Adrenal gland (tissue), 19 donors: ENCODE measurements at places on chromosomes 5 and 9. TPM values are rescaled to one million over a fixed set of nuclear protein-coding genes. Genes with fewer than 3 reads are reported as not detected.

GRCh38 chr9:124262649-124262972, 4.9 kb downstream of the NEK6 start:
- H3K4me3 ChIP-seq, result no peak overlapping the region
- peaks cover 7% of the 10 kb centered on the region for H3K4me1 ChIP-seq

DNA sequence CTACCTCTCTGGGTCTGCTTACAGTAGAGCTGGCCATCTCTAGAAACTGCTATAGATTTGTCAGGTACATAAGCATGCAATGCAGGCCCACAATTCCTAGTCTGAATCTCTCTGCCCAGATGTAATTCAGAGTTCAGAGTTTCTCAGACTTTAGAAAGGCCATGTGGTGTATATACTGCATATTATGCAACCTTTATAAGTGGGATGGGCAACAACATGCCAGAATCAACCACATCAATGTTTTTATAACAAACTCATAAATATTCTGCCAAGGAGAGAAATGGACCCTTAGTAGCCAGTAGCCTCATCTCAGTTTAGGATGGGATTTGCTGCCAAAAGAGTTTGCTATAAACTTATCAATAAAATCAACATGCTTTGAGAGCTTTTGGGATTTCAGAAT, 78.8 kb downstream of the SLC1A1 start:
- H3K4me1 ChIP-seq, result no peaks in the 10 kb centered on the region
- no peak overlapping the region for H3K4me3 ChIP-seq
- H3K27me3 ChIP-seq, result no peaks in the 10 kb centered on the region
- DNase-seq, result no peak
- H3K36me3 ChIP-seq, result no peaks in the 10 kb centered on the region

Gene ANKRD33B
- total RNA-seq, result 0.14 TPM

DNA sequence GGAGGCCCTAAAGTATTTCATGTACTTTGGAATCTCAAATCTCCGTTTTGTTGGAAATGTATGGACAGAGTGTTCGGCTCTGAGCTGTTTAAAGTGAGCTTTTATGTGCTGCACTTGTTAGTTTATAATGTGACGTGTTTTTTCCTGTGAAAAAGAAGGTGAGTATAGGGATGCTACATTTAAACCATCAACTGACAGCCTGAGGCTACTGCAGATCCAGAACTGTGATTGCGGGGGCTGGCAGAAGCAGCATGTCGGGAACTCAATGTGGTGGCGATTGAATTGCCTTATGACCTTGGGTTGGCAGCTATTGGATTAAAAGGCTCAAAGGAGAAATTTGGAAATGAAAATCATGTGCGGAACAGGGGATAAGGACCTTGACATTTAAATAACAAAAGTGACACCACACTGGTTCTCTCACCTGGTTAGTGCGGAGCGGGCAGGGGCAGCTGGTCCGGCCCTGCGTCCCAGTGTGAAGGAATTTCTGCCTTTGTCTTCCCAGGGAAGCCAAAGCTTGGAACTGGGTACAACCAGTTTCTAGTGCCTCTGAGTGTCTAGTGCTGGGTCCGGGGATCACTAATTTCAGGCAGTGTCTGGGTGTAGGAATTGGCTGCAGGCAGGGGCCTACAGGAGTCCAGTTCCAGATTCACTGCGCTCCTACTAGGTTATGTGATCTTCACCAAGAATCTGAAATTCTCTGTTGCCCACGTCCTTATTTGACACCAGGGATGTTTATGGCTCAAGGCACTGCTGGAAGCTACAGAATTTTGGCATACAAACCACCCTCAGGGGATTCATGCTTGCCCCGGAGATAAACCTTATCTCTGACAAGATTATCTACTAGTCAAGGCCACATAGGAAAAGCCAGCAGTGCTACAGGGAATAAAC, 120.7 kb upstream of the ERCC6L2 start:
- H3K4me1 ChIP-seq, result peaks cover 32% of the 10 kb centered on the region
- H3K36me3 ChIP-seq, result no peaks in the 10 kb centered on the region
- H3K27ac ChIP-seq, result peak overlapping the region; percentile 23
- H3K4me3 ChIP-seq, result no peak overlapping the region

Gene WDR38
- not detected for total RNA-seq

DNA sequence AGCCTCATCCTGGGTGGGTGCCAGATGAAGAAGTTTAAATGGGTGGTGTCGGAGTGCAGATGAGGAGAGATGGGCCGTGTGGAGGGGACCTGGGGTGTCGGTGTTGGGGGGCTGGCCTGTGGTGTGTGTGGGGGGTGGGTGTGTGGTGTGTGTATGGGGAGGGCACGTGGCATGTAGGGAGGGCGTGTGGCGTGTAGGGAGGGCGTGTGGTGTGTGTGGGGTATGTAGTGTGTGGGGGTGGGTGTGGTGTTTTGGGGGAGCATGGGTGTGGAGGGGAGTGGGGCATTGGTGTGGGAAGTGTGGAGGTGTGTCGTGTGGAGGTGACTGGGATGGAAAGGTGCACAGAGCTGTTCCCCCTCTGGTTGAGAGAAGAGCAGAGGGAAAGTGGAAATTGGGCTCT, 34.5 kb downstream of the SLC46A2 start:
- H3K27me3 ChIP-seq, result no peaks in the 10 kb centered on the region
- H3K27ac ChIP-seq, result no peak overlapping the region
- no peaks in the 10 kb centered on the region for H3K4me1 ChIP-seq
- no peak overlapping the region for H3K4me3 ChIP-seq
- H3K36me3 ChIP-seq, result no peaks in the 10 kb centered on the region

DNA sequence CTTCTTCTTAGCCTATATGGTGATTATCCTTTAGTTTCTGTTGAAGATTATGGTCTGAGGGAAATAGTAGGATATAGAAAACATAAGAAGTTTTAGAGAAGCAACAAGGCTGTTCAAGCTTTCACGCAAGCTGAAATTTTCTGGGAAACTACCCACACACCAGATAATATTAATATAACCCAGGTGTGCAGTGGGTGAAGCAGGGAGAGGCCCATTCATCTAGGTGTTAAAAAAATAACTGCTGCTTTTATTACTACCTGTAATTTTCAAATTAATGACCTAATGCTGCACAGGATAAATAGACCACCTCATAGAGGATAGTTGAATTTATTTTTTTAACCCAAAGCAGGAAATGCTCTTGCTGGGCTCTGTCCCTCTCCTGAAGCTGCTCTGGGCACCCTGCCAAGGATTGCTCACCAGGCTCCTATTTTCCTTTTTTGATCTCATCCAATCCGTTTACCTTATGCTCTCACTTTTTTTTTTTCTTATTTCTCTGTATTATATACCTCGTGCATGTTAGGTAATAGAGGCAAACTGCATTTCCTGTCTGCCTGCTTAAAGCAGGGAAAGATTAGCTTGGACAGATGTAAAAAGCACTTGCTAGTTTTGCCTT, 124.3 kb upstream of the SLC12A2 start:
- H3K4me1 ChIP-seq, result peaks cover 24% of the 10 kb centered on the region
- no peak overlapping the region for H3K27ac ChIP-seq
- DNase-seq, result peak; percentile 81
- no peak overlapping the region for H3K4me3 ChIP-seq

GRCh38 chr5:72434056-72434780, 73.0 kb downstream of the ZNF366 start:
- H3K4me1 ChIP-seq, result peaks cover 9% of the 10 kb centered on the region
- H3K4me3 ChIP-seq, result no peak overlapping the region
- no peaks in the 10 kb centered on the region for H3K27me3 ChIP-seq

GRCh38 chr5:97636766-97637165, 453.7 kb upstream of the RIOK2 start:
- no peaks in the 10 kb centered on the region for H3K27me3 ChIP-seq
- H3K27ac ChIP-seq, result no peak overlapping the region
- no peaks in the 10 kb centered on the region for H3K4me1 ChIP-seq
- H3K4me3 ChIP-seq, result no peak overlapping the region
- H3K36me3 ChIP-seq, result no peaks in the 10 kb centered on the region
